ENCODE measurements at places on chromosomes 12 and 14. TPM values are rescaled to one million over a fixed set of nuclear protein-coding genes. Genes with fewer than 3 reads are reported as not detected.

DNA sequence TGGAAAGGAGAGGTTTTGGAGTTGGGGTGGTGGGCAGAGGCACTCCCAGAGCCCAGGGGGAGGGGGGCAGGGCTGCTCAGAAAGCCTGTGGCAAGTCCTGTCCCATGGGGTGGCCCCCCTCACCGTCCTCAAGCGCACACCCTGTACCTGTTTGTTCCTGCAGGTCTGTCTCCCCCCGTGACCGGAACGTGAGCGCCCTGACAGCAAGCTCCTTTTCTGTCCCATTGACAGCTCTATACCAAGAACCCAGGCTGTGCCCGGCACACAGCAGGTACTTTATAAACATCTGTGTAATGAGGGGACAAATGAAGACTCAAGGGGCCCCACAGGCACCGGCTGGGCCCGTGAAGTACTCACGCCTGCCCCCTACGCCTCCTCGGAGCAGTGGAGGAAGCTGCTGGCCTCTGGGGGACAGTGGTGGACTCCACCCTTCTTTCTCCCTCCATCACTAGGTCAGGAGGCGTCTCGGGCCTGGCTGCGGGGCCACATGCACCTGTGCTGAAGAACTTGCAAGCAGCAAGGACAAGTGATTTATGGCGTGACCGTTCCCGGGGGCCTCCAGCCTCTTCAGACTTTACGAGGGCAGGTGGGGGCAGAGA is 65.8 kb downstream of the GALNT9 start:
- no peak overlapping the region for H3K4me3 ChIP-seq
- H3K36me3 ChIP-seq, result no peaks in the 10 kb centered on the region
- H3K27ac ChIP-seq, result no peak overlapping the region
- no peaks in the 10 kb centered on the region for H3K4me1 ChIP-seq

- H3K27ac ChIP-seq, result peak overlapping the region; percentile 49
- H3K36me3 ChIP-seq, result no peaks in the 10 kb centered on the region
- no peaks in the 10 kb centered on the region for H3K27me3 ChIP-seq
- DNase-seq, result no peak
- H3K4me3 ChIP-seq, result peak overlapping the region; percentile 80
These were observed 16.5 kb upstream of the YY1 start for GRCh38 chr14:100222224-100223093.

DNA sequence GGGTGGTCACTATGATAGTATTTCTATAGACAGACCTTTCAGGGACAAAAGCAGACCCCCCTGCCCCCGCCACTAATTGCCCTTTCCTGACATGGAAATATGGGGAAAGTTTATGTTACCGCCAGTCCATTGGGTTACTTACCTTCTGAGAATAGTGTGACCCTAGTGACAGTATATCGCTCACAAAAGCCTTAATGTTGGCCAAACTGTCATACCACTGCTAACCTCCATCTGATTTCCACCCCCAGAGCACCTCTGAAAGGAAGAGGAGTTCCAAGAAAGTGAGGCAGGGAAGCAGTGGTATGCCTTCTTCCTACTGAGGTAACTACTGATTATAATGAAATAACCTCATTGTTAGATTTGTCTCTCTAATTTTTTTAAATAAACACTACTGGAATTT is 67.5 kb upstream of the CCDC91 start:
- no peaks in the 10 kb centered on the region for H3K36me3 ChIP-seq
- no peak overlapping the region for H3K27ac ChIP-seq
- DNase-seq, result no peak
- H3K4me3 ChIP-seq, result no peak overlapping the region
- H3K27me3 ChIP-seq, result no peaks in the 10 kb centered on the region

DNA sequence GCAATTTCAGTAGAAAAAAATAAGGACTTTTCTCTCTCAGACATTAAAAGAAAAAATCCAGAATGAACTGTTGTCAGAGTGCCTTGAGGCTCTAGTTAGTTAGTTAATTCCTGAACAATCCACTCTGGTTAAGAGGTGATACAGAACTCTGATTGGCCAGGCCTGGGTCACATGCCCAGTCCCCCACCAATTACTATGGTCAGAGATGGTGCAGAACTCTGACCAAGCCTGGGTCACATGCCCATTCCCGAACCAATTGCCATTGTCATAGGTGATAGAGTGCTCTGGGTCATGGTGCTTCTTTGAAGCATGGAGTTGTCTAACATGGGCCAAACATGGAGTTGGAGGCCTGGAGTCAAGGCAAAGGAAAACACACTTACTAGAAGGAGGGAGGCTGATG is 11.1 kb upstream of the MYO1H start:
- H3K27me3 ChIP-seq, result no peaks in the 10 kb centered on the region
- no peak overlapping the region for H3K4me3 ChIP-seq
- no peaks in the 10 kb centered on the region for H3K36me3 ChIP-seq
- no peaks in the 10 kb centered on the region for H3K4me1 ChIP-seq
- no peak overlapping the region for H3K27ac ChIP-seq
- no peak for DNase-seq

DNA sequence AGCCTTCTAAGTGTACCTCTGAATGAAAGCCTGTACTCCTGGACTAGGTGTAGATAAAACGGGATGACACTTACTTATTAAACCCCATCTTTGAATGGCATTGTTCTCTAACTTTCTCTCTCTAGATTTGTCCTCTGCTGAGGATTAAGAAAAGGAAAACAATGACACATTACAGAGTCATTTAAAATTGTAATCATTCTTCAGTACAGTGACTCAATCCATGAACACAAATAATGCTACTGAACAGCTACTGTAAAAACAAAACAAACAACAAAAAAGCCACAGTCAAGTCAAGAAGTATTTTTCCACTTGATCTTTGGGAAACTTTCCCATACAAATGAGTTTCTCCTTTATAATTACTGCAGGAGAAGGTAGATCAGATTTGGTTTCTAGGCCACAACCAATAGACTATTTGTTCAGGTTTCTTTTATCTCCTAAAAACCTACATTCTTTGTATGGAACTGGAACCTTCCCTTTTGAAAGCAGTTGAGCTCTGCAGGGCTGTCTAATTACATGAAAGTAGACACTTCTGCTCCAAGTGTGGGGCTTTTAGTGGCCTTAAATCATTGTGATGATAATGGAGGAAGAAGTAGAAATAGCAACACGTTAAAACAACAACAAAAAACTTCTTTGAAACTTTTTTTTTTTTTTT is 219.1 kb downstream of the ESR2 start:
- no peak for DNase-seq
- H3K36me3 ChIP-seq, result peaks cover 62% of the 10 kb centered on the region
- no peak overlapping the region for H3K27ac ChIP-seq
- no peaks in the 10 kb centered on the region for H3K4me1 ChIP-seq

DNA sequence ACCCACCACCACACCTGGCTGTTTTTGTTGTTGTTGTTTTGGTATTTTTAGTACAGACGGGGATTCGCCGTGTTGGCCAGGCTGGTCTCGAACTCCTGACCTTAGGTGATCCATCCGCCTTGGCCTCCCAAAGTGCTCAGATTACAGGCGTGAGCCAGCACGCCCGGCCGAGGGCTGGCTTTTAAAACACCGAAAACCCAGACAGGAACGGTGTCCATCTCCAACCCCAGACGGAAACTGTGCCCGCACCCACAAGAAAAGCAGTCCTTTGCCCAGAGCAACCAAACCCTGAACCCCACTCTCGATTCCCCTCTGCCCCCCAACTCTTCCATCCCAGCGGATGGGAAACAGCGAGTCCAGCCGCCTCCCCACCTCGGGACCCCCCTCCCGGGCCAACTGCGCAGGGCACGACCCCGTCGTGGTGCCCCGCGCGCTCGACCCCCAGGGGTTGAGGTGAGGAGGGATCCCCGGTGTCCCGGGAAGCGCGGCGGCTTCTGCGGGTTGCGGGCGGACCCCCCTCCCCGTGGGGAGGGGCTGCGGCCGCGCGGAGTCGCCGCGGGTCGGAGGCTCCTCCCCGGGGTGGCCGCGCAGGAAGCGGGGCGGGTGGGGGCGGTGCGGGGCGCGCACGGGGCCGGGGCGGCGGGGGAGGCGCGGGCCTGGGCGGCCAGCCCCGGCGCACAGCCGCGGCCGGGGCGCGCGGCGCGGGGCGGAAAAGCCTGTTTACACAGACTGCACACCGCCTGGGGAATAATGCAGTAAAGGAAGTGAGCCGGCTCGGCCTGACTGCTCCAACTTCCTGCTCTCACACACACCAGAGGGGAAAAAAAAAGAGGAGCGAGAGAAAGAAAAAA is at the start of gene ELK3:
Gene ELK3, plus strand, starts transcription at position 651 of the 851 bp plus-strand sequence.
- peak within 1 kb of the TSS; percentile 86 for H3K27ac ChIP-seq
- H3K27me3 ChIP-seq, result no peaks in the 10 kb centered on the region
- H3K4me3 ChIP-seq, result peak within 1 kb of the TSS; percentile 97
- no peaks in the 10 kb centered on the region for H3K36me3 ChIP-seq
- DNase-seq, result peak; percentile 55

GRCh38 chr14:104403421-104404220 is 175.9 kb upstream of the C14orf180 start:
- no peak overlapping the region for H3K4me3 ChIP-seq
- H3K27me3 ChIP-seq, result no peaks in the 10 kb centered on the region
- peaks cover 15% of the 10 kb centered on the region for H3K4me1 ChIP-seq
- H3K27ac ChIP-seq, result no peak overlapping the region
- no peaks in the 10 kb centered on the region for H3K36me3 ChIP-seq
- DNase-seq, result no peak

DNA sequence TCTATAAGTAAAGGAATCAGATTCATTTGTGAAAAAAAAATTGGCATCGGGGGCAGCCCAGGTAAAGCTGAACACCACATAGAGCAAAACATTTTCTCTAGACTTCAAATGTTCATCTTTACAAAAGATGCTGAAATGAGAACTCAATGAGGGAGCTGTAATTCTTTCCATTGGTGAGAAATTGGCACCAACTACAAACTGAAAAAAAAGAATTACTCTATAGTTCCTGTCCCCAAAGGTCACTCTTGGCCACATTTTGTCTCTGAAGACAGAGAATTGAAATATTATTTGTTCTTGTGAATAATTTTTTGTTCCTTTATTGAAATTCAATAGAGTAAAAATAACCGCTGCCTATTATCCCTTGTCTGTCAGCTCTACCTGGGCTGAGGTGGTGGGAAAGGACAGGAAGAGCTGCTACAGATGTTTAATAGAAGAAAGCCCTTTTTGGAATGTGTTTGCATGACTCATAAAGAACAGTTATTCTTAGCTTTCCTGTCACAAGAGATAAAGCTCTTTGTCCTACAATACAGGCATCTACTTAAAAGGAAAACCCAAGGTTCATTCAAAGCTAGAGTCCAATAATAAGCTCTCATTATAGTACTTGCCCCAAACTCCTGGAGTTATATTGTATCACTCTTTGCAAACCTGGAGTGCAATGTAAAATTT is 380.1 kb upstream of the KITLG start:
- no peak overlapping the region for H3K4me3 ChIP-seq
- H3K36me3 ChIP-seq, result no peaks in the 10 kb centered on the region
- no peak overlapping the region for H3K27ac ChIP-seq
- H3K4me1 ChIP-seq, result no peaks in the 10 kb centered on the region
- no peaks in the 10 kb centered on the region for H3K27me3 ChIP-seq
- DNase-seq, result no peak

- no peaks in the 10 kb centered on the region for H3K27me3 ChIP-seq
- H3K36me3 ChIP-seq, result peaks cover 4% of the 10 kb centered on the region
- H3K4me1 ChIP-seq, result peaks cover 20% of the 10 kb centered on the region
- H3K27ac ChIP-seq, result peak overlapping the region; percentile 98
These were observed 268 bp downstream of the NDUFB1 start for GRCh38 chr14:92121207-92121669.

- no peak for DNase-seq
- no peaks in the 10 kb centered on the region for H3K36me3 ChIP-seq
- no peak overlapping the region for H3K4me3 ChIP-seq
- peaks cover 22% of the 10 kb centered on the region for H3K4me1 ChIP-seq
- no peak overlapping the region for H3K27ac ChIP-seq
These were observed 10.1 kb downstream of the NUDT4 start for GRCh38 chr12:93387780-93388179.

DNA sequence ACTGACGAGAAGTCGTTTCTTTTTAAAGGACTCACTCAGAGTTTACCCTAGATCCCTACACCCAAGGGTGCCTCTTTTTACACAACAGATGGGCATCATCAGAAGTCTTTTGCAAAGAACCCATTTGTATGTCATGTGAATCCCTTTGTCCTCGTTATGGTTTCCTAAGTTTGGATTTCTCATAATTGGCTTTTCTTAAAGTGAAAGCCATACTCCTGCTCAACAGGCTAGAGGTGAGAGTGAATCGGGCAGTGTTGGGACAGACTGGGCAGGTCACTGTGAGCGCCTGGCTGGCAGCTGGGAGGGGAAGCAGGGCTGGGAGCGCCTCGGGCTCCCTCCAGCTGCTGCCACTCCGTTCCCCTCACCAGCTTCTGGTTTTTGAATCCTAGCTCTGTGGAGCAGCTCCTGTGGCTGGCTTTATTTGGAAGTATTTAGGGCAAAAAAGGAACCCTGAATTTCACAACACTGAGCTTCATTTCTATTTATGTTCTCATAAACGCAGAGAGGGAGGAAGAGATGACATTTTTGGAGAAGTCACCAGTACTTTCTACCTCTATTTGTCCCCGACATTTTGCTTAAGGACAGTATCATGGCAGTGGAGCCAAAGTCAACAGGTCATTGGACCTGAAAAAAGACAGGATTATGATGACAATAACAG is 63.8 kb upstream of the ACTN1 start:
- H3K4me3 ChIP-seq, result no peak overlapping the region
- H3K27me3 ChIP-seq, result no peaks in the 10 kb centered on the region
- DNase-seq, result no peak
- no peaks in the 10 kb centered on the region for H3K4me1 ChIP-seq
- no peak overlapping the region for H3K27ac ChIP-seq

DNA sequence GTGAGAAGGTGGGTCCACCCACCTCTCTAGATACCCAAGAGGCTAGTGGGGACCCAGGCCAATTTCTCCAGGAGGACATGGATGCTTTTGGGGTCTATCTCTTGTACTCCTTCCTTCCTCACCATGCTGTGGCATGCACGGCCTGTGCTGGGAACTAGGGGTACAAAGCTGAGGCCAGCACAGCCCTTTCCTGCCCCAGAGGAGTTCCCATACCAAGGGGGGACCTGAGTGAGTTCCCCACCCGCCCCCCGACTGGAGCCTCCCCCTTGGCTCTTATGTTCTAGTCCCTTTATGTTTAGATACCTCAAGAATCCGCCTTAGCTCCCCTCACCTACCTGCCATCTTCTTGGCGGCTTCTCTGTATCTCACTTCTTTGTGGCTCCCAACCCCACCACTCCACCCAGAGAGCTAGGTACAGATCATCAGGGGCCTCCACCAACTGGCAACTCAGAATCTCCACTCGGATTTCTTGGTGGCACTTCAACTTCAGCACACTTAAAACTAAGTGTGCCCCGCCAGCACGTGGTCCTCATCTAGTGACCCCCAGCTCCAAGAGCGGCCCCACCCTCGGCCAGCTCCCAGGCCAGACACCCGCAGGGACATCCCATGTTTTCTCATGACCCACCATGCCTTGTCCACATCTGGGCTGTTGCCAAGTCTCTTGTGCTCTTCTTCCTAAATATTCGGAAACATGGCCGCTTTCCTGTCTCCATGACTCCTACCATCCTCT is 115.2 kb upstream of the RTL1 start:
- DNase-seq, result no peak
- no peaks in the 10 kb centered on the region for H3K4me1 ChIP-seq
- no peak overlapping the region for H3K27ac ChIP-seq

GRCh38 chr14:65966188-65966587 is 520.0 kb upstream of the CCDC196 start:
- H3K4me3 ChIP-seq, result no peak overlapping the region
- no peaks in the 10 kb centered on the region for H3K27me3 ChIP-seq
- DNase-seq, result no peak
- no peaks in the 10 kb centered on the region for H3K36me3 ChIP-seq

GRCh38 chr14:99673305-99674063 is 10.6 kb upstream of the CYP46A1 start:
- no peaks in the 10 kb centered on the region for H3K36me3 ChIP-seq
- peaks cover 21% of the 10 kb centered on the region for H3K4me1 ChIP-seq
- H3K4me3 ChIP-seq, result no peak overlapping the region
- DNase-seq, result peak; percentile 26
- H3K27ac ChIP-seq, result no peak overlapping the region

The AQP6 gene
- not detected for polyA plus RNA-seq

The LRRC10 gene
- not detected for polyA plus RNA-seq

The ZNF891 gene
- polyA plus RNA-seq, result 0.69 TPM

The ANKRD13A gene
- polyA plus RNA-seq, result 47.1 TPM

Measured in CD8-positive, alpha-beta memory T cell (primary cell).